Effector memory CD8-positive, alpha-beta T cell (primary cell): ENCODE measurements at places on chromosomes 16 and 17.

DNA sequence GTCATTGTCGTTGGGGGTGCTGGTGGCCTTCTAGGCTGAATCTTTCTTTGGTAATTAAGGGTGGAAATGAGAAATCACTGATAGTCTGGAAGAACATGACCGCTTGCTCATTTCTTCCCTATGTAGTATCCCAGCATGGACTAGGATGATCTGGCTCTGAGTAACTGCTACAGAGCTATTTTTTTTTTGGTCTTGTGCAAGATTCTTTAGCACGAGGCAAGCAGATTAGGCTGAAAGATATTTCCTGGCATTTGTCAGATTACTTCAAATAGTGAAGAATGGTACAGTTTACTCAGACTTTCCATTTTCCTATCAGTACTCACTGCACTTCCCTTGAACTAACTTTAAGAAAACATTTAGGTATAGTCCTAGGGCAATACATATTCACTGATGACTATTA, 89.0 kb downstream of the SYCE1L start:
- DNase-seq, result no peak

DNA sequence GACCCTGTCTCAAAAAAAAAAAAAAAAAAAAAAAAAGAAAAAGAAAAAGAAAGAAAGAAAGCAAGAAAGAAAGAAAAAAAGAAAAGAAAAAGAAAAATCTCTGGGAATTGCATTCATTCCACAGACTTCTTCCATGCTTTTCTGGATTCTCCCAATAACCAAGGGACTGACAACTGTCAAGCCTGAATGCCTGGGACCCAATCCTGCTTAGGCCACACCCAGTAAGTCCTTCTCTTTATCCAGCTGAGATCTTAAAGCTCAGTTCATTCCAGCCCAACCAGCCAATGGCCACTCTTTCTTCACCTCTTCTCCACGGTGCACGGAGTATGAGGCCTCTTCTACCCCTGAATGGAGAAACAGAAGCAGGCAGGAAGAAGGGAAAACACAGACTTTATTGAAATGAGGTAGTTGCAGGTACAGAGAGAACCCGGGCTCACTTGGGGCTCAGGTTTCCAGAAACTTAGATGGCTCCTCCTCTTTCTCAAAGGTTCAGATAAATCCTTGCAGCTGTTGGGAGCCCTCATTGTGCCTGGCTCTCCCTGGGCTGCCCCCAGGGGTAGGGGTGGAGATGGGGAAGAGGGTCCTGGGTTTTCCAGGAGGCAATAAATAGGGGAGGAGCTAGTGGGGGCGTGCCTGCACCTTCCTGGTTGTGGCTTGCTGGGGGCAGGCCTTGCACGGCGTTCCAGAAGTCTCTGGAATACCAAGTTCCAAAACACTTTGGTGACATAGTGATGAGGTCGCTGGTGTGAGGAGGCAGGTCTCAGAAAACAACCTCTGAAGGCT, 2.5 kb downstream of the HOXB1 start:
- no peak for DNase-seq

GRCh38 chr17:63954402-63955063, 18.2 kb downstream of the SCN4A start:
- DNase-seq, result peak; percentile 42

GRCh38 chr17:3976675-3977171, 12.5 kb upstream of the ATP2A3 start:
- DNase-seq, result no peak

- no peak for DNase-seq
Observed at GRCh38 chr16:30478766-30479478, 6.4 kb downstream of the ITGAL start.

DNA sequence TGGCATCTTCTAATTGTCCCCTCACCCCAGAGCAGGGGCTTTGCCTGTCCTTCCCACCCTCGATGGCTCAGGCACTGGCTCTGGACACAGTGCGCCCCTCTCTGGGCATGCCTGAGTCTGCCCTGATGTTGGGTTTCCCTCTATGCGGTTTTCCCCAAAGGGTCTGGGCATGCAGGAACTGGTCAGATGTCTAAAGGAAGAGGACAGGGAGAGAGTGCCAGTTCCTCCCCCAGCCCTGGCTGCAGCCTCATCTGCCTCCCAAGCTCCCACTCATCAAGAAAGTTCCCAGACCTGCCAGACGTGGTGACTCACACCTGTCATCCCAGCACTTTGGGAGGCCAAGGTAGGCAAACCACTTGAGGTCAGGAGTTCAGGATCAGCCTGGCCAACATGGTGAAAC, 41.3 kb upstream of the PABPN1L start:
- no peak for DNase-seq

GRCh38 chr17:50943575-50943933, 77.4 kb upstream of the TOB1 start:
- no peak for DNase-seq

- DNase-seq, result no peak
Observed at GRCh38 chr17:19723964-19724363, 7.6 kb upstream of the SLC47A2 start.

DNA sequence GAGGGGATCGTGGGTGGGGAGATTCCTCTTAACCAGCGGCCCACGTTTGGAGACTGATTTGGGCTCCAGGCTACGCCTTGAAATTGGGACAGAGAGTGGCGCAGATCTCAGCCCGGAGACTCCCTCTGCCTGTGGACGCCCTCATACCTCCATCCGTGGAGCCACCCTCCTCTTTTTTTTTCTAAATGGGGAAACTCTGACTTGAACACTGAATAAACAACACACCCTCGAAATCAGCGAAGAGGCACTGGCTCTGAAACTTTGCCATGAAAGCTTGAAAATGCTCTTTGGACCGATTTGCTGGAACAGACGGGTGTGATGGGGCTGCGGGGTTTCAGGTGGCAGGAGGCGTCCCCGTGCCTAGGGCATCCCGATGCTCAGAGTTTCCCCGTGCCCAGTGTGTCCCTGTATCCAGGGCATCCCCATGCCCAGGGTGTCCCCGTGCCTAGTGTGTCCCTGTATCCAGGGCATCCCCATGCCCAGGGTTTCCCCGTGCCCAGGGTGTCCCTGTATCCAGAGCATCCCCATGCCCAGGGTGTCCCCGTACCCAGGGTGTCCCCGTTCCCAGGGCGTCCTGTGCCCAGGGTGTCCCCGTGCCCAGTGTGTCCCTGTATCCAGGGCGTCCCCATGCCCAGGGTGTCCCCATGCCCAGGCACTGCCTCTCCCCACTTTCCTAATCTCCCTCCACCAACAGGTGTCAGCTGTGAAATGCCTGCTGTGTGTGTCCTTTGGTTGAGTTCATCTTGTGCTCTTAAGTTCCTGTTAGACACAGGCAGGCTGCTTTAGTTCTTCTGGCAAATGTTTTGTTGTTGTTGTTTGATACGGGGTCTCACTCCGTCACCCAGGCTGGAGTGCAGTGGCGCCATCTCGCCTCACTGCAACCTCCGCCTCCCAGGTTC, 187.0 kb downstream of the SEC14L1 start:
- DNase-seq, result no peak

- no peak for DNase-seq
Observed at GRCh38 chr17:79943347-79944241, 92.1 kb downstream of the TBC1D16 start.

- no peak for DNase-seq
Observed at GRCh38 chr17:54876656-54877195, 23.9 kb upstream of the TOM1L1 start.

DNA sequence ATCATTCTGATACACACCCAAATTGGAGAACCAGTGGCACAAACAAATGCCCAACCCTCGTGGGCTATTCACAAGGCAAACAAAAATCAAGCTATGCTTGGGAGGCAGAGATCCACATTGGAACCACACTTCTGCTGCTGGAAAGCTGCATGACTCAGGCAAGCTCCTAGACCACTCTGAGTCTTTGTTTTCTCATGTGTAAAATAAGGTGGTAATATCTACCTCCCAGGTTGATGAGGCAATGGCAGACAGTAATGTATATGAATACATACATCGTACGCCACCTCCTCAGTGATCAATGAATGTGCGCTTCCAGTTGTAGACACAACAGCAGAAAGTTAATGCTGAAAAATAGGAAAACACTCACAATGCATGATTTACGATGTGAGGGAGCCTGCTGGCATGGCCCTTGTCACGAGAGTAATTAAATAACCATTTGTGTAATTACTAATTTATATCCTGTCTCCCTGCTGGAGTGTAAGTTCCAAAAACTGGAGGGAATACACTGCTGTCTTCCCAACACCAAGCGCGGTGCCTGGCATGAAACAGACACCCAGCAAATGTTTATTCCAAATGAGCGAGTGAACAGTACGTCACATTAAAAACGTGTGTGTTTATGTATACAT, 69.9 kb upstream of the HSBP1 start:
- no peak for DNase-seq

GRCh38 chr17:33689725-33690124, 396.6 kb upstream of the ASIC2 start:
- DNase-seq, result no peak

GRCh38 chr17:36932694-36933511, 4.4 kb upstream of the LHX1 start:
- DNase-seq, result no peak

GRCh38 chr16:13036600-13036999, 135.2 kb downstream of the SHISA9 start:
- DNase-seq, result no peak

DNA sequence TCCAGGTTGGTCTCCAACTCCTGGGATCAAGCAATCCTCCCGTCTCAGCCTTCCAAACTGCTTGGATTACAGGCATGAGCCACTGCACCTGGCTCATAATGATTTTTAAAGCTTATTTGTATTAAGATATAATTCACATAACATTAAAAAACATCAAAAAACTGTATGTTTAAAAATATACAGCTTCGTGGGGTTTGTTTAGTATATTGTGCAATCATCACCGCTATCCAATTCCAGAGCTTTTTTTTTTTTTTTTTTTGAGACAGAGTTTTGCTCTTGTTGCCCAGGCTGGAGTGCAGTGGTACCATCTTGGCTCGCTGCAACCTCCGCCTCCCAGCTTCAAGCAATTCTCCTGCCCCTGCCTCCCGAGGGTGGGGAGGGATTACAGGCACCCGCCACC, 11.0 kb upstream of the SLC25A19 start:
- no peak for DNase-seq

GRCh38 chr17:17087424-17088015, 45.3 kb downstream of the MPRIP start:
- no peak for DNase-seq

DNA sequence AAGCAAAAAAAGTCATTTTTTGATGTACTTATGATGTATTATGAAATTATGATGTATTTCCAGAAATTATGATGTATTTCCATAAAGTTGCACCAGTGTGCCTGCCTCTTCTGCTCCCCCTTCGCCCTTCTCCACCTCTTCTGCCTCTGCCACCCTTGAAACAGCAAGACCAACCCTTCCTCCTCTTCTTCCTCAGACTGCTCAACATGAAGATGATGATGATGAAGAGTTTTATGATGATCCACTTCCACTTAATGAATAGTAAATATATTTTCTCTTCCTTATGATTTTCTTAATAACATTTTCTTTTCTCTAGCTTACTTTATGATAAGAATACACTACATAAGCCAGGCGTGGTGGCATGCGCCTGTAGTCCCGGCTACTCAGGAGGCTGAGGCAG, 7.4 kb upstream of the ZNF785 start:
- DNase-seq, result no peak

- DNase-seq, result no peak
Observed at GRCh38 chr17:496761-497160, 144.2 kb upstream of the RPH3AL start.

- no peak for DNase-seq
Observed at GRCh38 chr16:1028524-1029258, 43.9 kb upstream of the SSTR5 start.

DNA sequence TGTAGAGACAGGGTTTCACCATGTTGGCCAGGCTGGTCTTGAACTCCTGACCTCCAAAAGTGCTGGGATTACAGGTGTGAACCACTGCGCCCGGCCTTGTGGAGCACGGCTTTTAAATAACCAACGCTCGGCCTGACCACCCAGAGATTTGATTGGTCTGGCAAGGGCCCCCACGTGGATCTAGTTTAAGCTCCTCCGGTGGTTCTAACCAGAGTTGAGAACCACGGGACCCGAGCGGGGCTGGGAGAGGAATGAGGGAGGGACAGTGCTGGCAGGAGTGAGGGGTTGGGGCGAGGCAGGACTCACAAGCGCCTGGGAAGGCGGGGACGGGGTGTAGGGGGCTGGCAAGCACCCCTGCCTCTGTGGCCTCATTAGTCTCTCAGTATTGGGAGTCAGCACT, 3.0 kb downstream of the NLRC3 start:
- DNase-seq, result no peak

DNA sequence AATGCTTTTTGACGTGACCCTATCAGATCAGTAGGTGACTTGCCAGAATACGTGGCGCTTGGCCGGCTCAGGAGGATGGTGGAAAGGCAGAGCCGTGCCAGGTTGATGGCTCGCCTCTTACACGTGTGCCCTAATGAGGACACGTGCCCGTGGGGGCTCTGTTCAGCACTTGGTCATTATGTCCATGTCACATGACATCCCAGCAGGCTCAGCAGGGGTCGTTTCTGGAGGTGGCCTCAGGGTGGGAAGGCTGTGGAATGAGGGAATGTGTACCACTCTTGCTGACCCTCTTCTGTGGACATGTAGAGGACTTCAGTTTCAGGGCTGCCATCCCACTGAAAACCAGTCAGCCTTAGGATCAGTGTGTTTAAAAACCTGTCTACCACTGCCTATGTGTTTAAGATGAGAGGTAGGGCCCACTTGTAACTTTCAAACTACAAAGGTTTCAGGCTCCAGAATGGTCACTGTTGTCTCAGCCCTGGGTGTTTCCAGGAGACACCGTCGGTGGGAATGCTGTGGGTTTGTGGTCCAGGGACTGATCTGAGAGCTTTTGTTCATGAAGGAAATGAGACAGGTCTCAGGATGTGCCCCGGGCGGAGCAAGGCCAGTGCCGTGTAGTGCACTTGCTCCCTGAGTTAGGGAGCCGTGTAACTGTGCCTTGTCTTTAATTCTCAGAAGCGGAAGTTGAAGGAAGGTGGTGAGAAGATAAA, 12.1 kb downstream of the UBN1 start:
- DNase-seq, result no peak

DNA sequence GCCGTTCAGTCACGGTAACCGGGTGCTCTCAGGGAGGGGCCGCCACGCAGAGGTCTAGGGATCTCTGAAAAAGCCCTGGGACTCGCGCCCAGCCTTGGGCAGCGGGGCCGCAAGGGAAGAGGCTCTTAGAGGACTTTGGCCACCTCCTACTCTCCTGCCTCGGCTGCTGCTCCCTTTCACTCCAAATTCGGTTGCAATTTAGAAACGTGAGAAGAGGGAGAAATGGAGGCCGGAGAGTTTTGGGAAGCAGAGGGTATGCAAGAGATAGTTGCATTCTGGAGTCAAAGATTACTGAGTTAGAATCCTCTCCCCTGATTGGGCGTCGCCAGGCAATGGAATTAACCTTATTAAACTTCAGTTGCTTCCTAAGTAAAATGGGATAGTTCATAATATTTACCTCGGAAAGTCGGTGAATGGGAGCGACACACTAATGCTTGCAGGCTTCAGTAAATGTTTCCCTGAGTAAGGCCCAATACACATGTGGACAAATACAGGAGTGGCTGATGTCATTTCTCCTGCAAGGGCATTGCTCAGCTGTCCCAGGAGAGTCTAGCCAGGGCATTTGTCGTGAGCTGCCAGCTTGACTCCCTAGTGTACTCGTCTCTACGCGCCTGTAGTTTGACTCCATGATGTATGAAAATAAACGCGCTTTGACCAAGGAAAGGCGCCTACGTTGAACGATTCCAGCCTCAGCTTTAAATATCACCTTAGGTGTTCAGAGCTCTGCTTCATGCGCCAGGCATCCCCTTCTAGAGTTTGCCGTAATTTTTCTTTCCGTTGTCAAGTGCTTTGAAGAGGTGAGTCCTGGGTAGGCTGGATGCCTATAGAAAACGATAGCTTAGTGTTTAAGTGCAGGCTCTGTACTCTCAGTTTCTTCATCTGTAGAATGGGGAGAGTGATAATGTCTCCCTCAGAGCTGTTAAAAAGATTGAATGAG, 667 bp downstream of the OGFOD1 start:
- no peak for DNase-seq

GRCh38 chr16:61987474-61988012, 48.7 kb downstream of the CDH8 start:
- DNase-seq, result no peak
